ENCODE measurements at places on chromosomes 2 and 18.

GRCh38 chr2:37390777-37391176 is 46.3 kb downstream of the QPCT start:
- DNase-seq, result no peak

GRCh38 chr2:37773371-37774130 is 102.1 kb upstream of the CDC42EP3 start:
- no peak for DNase-seq

DNA sequence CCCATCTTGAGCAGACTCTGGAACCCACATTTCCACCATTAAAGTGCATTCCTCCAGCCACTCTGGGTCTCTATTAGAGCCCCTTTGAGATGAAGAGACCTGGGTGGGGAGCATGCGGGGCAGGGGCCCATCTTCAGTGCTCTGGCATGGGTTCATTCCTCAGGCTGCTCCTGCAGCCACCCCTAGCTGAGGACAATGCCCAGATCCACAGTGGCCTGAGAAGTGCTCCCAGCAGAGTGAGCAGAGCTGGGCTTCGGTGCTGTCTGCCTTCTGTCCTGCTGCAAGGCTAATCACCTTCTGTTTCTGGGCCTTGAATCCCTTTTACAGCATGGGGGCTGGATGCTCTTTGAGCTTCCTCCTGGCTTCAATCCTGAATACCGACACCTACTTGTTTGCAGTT is 169.8 kb downstream of the TRIM43 start:
- no peak for DNase-seq

DNA sequence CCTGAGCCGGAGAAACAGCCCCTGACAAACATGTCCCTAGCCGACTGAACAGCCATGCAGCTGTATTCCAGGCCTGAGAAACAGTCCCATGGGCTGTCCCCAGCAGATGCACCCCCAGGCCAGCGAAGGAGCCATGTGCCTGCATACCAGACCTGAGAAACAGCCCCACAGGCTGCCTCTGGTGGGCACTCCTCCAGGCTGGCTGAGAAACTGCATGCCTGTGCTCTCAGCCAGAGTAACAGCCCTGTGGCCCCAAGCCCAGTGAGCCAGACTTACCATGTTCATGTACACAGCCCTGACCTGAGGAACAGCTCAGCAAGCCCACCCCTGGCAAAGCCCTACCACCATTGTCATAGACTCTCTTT is 24.8 kb downstream of the BOLL start:
- DNase-seq, result no peak

DNA sequence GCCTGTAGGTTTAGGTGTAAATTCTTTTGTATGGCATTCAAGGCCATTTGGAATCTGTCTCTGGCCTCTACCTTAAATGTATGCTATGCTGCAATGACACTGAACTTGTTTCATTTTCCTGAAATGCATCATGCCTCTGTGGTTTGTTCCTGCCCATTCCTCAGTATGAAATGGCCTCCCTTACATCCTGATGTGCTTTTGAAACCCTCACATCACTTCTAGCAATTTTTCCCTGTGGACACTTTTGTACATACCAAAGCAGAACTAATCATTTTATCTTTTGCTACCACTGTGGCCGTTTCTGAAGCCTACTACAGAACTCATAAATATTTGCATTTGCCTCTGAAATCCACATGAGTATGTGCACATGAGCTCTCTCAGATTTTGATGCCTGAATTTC is 557.2 kb downstream of the ERBB4 start:
- no peak for DNase-seq

DNA sequence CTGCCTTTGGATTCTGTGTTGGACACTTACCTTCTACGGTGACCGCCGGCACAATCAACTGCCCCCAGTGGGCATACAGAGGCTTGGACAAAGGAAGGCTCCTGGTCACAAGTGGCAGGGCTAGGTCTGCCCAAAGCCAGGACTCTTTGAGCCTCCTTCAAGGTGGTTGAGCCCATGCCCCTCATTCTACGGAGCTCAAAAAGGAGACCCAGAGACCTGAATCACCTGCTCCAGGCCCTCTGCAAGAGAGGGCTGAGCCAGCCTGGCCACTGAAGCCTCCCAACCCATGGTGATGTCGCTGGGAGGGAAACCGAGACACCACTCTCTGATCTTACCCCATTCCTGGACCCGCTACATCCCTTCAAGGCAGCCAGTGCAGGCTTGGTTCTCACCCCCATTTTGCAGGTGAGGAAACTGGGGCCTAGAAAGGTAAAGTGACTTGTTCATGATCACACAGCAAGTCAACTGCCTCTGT is 87.9 kb downstream of the INHBB start:
- no peak for DNase-seq

DNA sequence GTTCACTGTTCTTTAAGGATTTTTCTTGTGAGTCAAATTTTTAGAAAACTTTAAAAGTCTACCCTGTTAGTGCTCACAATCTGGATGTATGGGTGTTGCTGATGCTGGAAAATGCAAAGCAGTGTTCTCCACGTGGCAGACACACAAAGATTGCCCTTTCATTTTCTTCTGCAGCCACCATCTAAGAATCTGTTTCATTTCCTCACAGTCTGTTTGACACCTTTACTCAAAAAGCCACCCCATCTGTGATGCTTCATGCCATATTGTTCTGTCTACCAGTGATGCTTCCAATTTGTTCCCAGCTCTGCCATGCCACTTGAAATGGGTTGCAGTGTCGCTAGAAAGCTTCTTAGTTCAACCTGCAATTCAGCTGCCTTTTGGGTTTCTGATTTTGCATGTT is 464.2 kb upstream of the UBE2E3 start:
- no peak for DNase-seq

DNA sequence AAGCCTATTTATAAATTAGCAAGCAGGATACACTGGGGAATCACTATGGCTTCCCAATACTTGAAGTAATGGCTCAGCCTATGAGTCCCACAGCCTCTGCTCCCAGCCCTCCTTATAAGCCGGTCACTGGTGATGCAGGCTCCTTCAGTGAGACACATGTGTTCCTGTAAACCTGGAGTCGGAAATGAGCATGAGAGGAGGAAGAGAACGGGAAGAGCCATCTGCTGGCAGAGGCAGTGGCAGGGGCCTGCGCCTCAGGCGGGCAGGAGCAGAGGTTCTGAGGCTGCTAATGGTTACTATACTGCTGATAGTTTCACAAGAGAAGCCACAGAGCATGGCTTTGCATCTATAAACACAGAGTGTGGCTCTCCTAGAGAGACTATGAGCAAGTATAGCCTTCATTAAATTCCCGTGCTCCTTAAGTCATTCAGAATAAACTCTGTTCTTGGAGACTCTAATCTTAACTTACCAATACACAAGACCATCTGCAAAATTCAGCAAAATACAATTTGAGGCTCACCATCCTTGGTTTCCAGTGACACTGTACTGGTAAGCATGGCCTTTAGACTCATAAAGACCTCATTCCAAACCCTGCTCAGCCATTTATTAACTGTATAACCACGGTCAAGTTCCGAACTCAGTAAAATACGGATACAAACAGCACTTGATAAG is 63.3 kb downstream of the FBXO15 start:
- DNase-seq, result no peak

GRCh38 chr2:166485558-166486178 is 8.4 kb downstream of the SCN7A start:
- DNase-seq, result no peak

DNA sequence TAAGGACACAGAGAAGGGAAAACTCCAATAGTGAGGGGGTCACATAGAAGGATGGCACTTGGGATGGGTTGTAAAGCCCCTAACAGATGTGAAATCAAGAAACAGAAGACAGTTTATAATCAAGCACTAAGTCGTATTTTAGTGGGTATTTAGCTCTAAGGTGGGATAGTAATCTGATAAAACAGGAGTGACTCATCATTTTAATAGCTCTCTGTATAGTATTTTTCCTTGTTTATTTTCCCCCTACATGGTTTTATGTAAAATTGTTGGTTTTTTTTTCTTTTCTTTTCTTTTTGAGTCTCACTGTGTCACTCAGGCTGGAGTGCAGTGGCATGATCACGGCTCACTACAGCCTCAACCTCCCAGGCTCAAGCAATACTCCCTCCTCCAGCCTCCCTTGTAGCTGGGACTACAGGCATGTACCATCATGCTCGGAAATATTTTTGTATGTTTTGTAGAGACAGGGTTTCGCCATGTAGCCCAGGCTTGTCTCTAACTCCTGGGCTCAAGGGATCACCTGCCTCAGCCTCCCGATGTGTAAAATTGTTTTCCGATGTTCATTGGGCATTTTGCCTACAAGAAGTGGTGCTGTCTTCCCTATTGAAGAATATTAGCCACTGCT is 142.6 kb upstream of the SERPINE2 start:
- no peak for DNase-seq

DNA sequence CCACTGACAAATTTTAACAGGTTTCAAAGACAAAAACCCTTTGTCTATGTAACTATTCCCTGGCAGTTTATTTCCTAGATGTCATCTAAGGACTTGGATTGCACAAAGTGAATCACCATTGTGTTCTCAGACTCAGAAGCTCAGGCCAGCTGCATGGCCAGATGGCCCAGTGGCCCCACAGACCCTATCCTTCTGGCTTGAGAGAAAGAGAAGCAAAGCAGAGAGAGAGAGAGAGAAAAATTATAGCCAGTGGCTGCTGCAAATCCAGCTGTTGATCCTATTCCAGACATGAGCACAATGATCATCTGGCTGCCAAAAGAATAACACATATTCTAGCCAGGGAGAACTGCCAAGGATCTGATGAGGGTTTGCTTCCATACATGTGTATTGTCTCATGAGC is 25.8 kb downstream of the CTLA4 start:
- DNase-seq, result no peak

DNA sequence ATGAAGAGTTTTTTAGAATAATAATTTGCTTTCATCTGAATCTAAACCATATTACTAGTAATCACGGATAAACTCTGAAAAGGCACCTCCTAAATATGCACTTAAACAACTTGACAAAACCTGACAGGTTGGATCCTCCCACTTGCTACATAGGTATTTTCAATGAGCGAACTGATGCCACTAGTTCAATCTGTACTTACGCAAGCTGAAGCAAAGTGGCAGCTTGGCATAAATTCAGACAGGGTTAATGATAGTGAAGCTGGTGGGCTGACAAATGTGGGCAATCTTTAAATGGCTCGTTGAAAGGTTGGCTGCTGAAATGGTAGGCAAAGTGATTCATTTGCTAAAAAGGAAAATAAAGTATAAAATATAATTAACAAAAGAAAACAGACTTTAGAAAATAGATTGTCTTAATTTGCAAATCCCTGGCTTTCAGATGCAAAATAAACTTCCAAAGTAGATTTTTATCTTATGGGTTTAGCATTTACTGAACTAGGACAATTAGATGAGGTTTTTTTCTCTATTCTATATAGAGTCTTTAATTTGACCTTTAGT is 1713.5 kb upstream of the SLC39A10 start:
- no peak for DNase-seq

GRCh38 chr18:64132871-64133270 is 16.0 kb downstream of the LINC00305 start:
- DNase-seq, result no peak
